ENCODE measurements at places on chromosomes 16 and 17.
A peak's percentile ranks its signal among the peaks of the same experiment; 100 is the strongest.

GRCh38 chr16:72800524-72801161 lies 247.3 kb downstream of the ZFHX3 start:
- no peak for DNase-seq

- DNase-seq = no peak
Observed at GRCh38 chr17:35855965-35856364, 12.7 kb downstream of the HEATR9 start.

- DNase-seq = no peak
Observed at GRCh38 chr16:67277294-67277998, 1.9 kb upstream of the PLEKHG4 start.

DNA sequence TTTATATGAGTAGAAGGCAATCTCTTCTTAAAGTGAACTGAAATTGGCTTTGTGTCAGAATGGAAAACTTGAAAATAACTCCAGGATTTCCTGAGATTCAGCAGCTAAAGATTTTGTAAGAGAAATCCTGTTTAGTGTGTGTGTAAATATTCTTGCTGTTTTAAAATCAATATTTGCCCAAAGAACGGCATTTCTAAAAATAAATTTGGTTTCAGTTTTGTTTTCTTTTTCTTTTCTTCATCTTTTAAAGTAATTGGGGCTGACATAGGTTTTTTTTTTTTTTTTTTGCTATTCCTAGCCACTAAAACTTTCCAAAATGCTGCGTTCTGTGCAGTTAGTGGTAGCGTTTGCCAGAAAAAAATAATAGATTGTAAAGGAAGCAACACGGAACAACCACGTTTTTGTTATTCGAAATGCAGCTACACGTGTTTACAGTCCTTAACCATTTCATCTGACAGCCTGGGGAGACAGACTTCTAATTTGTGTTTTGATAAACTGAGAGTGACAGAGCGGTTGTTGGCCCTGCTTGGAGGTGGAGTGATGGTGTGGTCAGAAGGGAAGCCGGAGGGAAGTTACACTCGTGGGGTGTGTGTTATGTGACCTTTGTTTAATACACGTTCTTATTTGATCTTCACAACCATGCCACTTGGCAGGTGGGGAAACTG lies 21.6 kb upstream of the SMPD3 start:
- DNase-seq = no peak

GRCh38 chr16:83211711-83212110 lies 584.9 kb downstream of the CDH13 start:
- DNase-seq = no peak

DNA sequence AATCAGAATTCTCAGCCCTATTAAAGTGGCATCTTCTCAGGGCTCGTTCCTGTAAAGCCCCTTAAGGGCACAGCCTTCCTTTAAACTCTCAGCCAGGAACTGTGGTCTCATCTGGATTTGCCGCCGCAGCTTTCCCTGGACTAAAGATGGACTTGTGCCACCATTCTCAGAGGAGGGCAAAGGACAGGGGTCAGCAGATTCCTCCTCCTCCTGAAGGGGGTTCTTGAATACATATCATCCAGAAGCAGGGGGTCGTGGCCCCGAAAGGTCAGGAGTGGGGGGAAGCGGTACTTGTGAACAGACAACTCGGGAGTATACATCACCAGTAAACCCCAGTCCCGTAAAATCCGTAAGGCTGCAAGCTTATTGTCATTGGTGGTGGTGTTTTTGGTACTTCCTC lies 174.8 kb downstream of the RPTOR start:
- DNase-seq = no peak

DNA sequence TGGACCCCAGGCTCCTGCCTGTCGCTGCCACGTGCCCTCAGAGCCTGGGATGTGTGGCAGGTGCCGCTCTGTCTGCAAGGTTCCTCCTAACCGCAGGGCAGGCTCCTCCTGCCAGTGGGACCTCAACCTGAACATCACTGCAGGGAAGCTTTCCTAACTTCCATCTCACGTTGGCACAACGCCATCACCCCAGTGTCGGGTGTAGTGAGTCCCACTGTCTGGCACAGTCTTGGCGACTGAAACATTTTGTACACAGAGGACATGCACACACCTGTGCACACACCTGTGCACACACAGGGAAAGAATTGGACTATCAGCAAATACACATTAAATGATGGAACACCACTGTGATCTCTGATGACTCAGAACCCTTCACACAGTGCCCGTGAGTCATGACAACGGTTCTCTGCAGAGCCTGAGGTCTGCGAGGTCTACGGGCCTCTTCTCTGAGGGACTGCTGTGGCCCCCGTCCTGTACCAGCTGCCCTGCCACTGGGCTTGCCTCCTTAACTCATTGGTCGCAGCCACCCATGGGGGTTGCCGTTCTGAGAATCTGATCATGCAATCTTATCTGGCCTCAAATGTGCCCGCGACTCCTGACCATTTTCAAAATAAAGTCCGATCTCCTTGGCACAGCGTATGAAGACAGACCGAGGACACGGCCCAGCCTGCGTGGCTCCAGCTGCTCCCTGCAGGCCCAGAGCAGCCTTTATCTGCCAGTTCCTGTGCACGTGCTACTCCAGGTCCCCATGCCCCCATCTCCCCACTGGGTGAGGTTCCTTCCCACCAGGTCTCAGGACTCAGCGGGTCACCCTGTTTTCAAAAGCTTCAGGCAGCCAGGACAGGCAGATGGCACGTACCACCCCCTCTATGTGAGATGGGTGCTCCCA lies 7.6 kb downstream of the CCDC57 start:
- no peak for DNase-seq

DNA sequence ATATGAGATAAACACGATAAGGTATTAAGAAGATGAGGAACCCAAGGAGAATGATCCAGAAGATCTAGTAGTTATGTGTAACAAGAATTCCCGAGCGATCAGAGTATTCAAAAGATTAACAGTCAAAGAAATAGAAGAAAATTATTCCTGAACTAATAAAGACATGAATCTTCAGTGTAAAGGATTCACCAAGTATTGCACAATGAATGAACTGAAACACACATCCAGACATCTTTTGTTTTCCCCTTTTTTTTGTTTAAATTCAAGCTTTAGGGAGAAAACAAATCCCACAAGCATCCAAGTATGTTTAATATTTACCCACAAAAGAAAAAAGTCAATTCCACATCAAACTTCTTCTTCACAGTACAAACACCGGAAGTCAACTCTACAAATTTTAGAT lies 23.7 kb upstream of the MYOCD start:
- no peak for DNase-seq

DNA sequence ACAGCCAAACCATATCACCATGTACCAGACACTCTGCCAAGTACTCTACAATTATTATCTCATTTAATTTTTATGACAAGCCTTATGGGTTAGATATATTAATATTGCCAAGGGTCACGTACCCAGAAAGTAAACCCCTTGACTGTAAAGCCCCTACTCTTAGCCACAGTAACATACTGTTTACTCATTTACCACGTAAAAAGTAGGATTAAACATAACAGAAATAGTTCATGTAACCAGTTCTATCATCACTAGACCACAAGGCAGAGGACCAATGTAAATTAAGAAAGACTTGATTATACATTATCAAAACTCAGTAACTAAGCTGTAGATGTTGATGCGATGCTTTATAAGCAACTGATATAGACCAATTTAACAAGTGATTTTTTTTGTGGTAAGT lies 101.5 kb upstream of the CNTNAP4 start:
- DNase-seq = no peak

GRCh38 chr17:61464843-61465180 lies 12.6 kb downstream of the TBX4 start:
- DNase-seq = no peak

DNA sequence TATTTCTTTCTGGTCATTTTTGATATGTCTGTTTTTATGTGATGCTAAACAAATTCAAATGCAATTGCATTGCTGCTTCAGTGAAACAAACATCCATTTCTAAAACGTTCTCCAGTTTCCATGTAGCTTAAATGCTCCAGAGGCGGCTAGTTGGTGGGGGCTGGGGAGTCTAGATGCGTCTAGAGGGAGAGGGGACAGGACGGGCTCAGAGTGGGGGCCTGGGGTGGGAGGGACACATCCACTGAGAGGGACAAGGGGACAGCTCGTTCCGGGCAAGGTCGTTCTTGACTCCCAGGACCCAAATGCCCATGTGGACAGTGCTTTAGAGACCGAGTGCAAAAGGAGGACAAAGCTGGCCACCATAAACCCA lies 102.3 kb downstream of the FOXL1 start:
- DNase-seq = no peak

- DNase-seq = no peak
Observed at GRCh38 chr16:89422527-89422904, 67.8 kb downstream of the ANKRD11 start.

GRCh38 chr17:66364990-66365490 lies 62.6 kb downstream of the PRKCA start:
- DNase-seq = peak; percentile 68

DNA sequence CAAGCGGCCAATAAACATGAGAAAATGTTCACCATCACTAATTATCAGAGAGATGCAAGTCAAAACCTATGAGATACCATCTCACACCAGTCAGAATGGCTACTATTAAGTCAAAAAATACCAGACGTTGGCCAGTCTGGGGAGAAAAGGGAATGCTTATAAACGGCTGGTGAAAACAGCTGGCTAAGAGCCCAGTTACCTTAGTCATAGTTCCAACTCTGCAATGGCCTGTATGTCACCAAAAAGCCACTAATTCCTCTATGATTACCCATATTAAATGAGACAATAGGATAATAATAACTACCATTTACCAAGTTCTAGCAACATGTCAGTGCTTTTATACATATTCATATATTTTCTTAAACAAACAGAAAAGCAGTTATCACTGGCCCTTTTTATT lies 42.9 kb upstream of the CDRT4 start:
- no peak for DNase-seq

- no peak for DNase-seq
Observed at GRCh38 chr16:73064212-73064993, 16.5 kb upstream of the ZFHX3 start.

- no peak for DNase-seq
Observed at GRCh38 chr16:28318042-28318744, 25.9 kb downstream of the SBK1 start.

GRCh38 chr16:872436-873242 lies 72.1 kb upstream of the GNG13 start:
- no peak for DNase-seq

GRCh38 chr16:8872967-8873865 lies 4.4 kb upstream of the CARHSP1 start:
- no peak for DNase-seq

DNA sequence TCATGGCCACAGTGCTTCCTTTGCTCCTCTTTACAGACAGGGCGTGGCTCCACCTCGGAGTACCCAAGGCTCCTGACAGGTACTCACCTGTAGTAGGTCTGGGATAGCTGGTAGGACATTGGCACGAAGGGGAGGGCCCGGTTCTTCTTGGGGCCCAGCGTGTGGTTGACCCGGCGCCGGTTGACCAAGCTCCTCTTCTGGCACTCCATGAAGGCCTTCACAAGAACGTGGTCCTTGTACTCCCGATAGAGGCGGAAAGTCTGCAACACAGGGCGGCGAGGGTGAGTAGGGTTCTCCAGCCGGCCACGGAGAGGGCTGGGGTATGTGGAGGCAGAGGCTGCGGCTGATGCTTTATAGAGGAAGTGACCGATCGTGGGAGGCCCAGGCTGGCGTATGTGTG lies 69.7 kb downstream of the IL21R start:
- DNase-seq = no peak

- DNase-seq = no peak
Observed at GRCh38 chr17:36525888-36526287, 8.8 kb downstream of the MYO19 start.

- no peak for DNase-seq
Observed at GRCh38 chr17:41315814-41316445, 420 bp upstream of the KRTAP17-1 start.

GRCh38 chr16:87575027-87575804 lies 27.1 kb upstream of the JPH3 start:
- peak; percentile 21 for DNase-seq

- no peak for DNase-seq
Observed at GRCh38 chr17:81509972-81510784, 2.4 kb downstream of the ACTG1 start.

GRCh38 chr16:87966064-87966645 lies 14.9 kb downstream of the BANP start:
- no peak for DNase-seq

DNA sequence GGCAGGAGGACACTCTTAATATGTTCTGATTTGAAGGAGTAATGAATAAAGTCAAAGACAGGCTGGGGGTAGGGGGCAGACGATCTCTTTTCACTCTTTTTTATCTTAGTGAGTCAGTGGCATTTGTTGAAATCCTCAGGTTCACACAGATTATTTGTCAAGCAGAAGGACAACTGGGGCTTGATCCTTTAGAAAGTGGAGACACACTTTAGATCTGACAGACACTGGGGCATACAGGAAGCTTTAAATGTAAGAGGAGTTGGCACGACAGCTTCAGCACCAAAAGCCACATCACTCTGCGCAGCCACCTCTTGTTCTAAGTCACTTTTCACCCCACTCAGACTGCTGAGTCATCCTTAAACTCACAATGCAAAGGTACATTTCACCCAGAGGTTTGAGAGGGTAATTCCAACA lies 121.5 kb downstream of the STXBP4 start:
- DNase-seq = no peak

DNA sequence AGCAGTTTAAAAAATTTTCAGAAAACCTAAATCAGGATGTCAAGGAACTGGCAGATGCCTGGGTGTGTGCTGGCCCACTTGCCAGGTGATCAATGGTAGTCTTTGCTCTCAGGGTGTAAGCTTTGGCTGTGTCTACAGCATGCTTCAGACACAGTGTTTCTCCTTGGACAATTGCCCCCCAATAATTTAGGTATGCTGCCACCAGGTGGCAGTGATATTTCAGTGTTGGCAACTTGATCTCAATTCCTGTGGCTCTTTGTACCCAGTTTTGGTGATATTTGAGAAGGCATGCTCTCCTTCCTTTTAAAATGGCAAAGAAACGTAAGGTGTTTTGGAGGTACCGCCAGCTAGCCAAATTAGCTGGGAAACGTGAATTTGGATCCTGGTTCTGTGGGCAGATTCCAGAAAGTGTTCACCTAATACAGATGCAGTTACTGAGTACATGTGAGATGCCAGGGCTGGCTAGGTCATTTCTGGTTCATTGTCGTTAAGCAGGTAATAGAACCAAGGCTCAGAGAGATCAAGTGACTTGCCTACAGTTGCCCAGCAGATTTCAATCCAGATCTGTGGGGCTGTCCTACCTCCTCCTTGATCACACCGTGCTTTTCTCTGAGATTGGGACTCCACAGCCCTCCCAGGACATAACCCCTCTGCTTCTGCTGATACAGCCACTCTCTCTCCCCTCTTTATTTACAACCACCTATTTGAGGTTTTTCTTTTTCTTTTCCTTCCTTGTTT lies 155.6 kb upstream of the PLCG2 start:
- DNase-seq = peak; percentile 44

- no peak for DNase-seq
Observed at GRCh38 chr16:56263711-56264608, 72.7 kb downstream of the GNAO1 start.

GRCh38 chr16:56345406-56346050 lies 79.8 kb downstream of the AMFR start:
- no peak for DNase-seq

- no peak for DNase-seq
Observed at GRCh38 chr17:37827905-37828650, 83.2 kb upstream of the HNF1B start.

- no peak for DNase-seq
Observed at GRCh38 chr17:34386697-34387550, 23.9 kb upstream of the CCL1 start.

All from HAP-1 (cell line).